ENCODE measurements at places on chromosomes 12 and 14.

DNA sequence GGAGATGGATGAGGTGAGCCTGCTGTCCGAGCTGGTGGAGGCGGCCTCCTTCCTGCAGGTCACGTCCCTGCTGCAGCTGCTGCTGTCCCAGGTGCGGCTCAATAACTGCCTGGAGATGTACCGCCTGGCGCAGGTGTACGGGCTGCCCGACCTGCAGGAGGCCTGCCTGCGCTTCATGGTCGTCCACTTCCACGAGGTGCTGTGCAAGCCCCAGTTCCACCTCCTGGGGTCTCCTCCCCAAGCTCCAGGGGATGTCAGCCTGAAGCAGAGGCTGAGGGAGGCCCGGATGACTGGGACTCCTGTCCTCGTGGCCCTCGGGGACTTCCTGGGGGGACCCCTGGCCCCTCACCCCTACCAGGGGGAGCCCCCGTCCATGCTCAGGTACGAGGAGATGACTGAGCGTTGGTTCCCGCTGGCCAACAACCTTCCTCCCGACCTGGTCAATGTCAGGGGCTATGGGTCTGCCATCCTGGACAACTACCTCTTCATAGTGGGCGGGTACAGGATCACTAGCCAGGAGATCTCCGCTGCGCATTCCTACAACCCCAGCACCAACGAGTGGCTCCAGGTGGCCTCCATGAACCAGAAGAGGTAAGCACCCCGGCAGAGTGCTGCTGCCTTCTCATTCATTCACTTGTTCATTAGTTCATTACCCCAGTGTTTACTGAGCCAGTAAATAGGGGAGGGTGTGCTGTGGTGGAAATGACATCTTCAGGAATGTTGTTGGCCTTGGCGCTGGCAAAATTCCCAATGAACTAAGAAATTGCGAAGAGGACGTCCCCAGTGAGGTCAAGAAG is 774 bp upstream of the MANSC4 start:
- DNase-seq = no peak

- DNase-seq = no peak
Observed at GRCh38 chr12:90233168-90234100, 524.8 kb upstream of the ATP2B1 start.

DNA sequence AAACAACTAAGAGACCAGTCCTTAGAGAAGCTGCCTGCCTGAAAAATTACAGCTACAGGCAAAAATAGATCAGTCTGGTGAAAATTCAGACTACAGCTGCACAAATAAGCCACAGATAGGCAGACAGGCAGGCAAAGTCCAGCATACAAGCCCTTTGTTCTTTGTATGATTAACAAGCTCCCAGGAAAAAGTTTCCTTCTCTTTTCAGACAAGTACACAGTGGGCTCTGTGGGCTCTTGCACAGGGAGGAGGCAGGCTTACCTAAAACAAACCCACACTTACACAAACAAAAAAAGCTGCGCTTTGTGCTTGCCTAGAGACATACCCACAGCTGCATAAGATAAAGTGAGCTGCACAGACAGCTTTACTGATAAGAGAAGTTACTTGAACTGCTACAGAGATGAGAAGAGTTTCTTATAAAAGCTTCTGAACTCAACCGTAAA is 7.7 kb downstream of the OR6C68 start:
- DNase-seq = no peak

DNA sequence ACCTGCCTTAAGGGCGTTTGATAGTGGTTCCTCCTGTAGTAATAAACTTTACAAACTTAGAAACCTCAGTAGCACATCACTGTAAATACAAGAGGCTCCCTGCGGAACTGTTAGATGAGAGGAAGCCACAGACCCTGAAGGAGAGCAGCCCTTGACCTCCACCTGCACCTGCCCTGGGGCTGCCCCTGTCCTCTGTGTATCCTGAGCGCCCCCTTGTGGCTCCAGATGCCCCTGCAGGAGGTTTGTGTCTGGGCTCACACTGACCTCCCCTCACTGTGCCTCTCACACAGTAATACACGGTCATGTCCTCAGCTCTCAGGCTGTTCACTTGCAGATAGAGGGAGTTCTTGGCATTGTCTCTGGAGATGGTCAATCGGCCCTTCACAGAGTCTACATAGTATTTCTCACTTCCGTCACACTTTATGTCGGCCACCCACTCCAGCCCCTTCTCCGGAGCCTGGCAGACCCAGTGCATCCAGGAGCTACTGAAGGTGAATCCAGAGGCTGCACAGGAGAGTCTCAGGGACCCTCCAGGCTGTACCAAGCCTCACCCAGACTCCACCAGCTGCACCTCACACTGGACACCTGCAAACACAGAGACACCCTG is 1059.8 kb downstream of the TMEM121 start:
- DNase-seq = no peak

GRCh38 chr12:131829791-131830334 is 1.7 kb downstream of the MMP17 start:
- no peak for DNase-seq

DNA sequence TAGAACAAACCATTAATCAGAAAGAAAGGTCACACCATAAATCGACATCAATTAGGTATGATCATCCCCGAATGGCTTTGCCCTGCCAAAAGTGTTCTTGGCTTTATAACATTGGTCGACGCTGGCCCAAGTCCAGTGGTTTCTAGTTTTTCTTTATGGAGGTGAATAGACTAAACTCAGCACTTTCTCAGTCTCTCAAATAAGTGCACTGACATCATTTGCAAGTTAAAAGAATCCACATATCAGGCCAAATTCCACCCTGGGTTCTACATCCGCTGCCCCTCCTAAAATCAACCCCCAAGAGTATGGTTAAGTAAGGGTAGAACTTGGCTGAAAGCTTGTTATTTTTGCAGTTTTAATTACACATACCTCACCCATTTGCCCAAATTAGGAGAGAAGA is 314.3 kb downstream of the C12orf75 start:
- DNase-seq = no peak

GRCh38 chr12:27606986-27607385 is 83.0 kb downstream of the PPFIBP1 start:
- DNase-seq = no peak

DNA sequence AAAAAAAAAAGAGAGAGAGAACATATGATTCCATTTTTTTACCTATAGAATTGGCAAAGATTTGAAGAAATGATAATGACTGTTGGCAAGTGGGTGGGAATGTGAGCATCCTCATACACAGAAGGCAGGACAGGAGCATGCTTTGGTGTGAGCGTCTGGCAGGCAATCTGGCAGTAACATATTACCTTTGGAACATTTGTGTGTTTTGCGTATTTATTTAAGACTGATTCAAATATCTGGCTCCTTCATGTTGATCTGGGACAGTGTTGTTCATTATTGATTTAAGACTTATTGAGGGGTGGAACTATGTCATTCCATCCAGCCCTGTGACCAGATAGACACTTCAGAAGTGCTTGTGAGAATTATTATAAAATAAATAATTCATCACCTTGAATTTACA is 53.1 kb downstream of the PPP1R36 start:
- DNase-seq = no peak

DNA sequence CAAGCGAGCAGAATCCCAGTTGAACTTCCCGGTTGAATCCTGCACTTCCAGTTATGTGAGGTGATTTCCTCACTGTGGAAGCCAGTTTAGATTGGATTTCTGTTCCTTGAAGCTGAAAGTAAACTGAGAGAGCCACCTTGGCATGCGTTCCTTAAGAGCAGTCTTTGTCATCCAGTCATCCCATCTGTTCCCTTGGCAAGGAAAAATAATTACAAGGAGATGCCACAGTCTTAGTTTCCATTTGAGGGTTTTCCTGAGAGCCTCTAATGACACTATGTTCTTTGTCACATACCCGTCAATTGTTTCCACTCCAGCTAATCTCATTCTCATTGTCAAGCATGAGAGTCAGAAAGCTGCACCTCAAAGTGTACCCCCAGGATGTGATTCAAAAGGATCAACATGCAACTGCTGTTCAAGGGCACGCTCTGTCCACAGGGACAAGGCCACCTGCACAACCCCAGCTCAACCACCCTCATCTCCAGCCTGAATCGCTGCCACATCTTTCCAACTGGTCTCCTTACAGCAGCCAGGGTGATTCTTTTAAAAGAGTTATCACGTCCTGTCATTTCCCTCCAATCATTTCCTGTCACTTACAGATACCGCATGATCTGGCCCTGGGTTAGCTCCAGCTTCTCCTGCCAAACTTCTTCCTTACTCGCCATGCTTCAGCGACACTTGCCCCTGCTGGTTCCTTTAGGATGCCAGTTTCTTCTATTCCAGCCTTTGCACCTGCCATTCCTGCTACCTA is 18.0 kb upstream of the TCP11L2 start:
- no peak for DNase-seq

DNA sequence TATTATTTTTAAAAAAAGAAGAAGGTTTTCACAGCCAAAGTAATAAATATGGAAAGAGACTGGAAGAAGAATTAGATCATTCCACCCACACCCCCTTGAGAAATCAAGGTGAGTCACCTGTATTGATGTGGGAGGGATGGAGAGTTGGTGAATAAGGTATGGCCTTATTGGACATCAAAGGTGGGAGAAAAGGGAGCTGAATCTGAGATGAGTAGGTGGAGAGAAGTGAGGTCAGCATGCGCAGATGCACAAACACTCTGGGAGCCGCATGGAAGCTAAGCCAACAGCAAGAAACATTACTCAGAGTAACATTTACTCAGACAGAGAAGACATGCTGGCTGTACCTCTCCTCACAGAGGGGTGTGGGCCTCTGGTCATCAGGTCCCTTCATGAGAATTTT is 113.1 kb upstream of the FOXG1 start:
- DNase-seq = no peak

DNA sequence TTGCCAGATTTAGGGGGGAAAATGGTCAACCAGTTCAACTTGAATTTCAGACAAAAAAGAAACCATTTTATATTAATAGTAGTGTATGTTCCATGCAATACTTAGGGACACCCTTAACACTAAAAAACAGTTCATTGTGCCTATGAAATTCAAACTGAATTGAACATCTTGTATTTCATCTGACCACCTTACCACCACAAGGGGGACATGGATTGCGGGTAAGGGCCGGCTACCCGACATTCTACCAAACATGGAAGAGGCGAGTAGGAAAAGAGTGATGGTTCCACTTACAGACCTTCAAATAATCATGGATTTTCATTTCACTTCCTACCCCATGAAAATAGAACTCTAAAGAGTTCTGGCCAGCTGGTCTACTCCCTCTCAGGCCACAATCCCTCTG is 10.3 kb upstream of the STK38L start:
- no peak for DNase-seq

DNA sequence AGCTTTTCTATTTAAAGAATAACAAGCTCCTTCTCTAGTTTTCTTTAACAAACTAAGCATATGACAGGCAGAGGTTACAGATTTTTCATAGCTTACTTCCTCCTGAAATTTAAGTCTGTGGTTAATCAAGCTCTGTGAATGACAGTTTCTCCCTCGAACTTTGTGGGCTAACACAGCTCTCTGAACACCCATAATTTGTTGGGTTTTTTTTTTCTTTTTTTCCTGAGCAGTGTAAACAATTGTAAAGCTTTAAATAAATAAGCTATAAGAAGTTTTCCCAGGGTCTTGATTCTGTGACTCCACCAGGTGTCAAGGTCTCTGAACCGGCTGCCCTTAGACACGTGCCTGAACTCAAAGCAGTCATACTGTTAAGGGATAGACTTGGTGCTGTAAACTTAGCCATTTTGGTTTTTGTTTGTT is 128.1 kb upstream of the AMIGO2 start:
- no peak for DNase-seq

DNA sequence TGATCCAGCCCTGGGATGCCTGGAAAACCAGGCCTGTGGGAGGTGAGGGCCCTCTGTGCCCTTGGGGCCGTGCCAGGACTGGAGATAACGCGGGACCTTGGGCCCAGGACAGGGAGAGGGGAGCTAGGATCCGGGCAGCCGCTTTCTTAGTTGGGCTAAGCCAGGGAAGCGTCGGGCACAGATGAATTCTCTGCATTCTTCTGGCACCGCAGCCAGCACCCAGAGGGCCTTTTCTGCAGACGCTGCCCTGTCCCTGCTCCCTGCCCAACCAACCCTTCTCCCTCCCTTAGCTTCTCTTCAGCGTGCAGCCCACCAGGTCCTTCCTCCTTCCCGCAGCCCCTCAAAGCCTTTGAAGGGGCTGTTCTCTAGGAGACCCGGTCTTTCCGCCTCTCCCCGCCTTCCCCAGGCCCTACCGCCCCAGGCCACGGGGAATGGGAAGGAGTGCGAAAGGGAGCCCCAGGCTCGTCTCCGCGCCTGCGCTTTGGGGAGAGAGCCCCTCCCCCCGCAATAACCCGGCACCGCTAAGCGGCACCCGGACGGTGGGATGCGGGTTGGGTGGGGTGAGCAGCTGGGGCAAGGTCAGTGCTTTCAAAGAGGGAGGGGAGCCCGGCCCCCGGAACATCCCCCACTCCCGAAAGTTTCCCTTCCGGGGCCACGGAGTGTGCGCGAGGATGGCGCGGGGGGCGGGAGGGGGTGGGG is 663 bp downstream of the NCKAP5L start:
- no peak for DNase-seq

- no peak for DNase-seq
Observed at GRCh38 chr12:29858270-29858786, 74.6 kb upstream of the TMTC1 start.

DNA sequence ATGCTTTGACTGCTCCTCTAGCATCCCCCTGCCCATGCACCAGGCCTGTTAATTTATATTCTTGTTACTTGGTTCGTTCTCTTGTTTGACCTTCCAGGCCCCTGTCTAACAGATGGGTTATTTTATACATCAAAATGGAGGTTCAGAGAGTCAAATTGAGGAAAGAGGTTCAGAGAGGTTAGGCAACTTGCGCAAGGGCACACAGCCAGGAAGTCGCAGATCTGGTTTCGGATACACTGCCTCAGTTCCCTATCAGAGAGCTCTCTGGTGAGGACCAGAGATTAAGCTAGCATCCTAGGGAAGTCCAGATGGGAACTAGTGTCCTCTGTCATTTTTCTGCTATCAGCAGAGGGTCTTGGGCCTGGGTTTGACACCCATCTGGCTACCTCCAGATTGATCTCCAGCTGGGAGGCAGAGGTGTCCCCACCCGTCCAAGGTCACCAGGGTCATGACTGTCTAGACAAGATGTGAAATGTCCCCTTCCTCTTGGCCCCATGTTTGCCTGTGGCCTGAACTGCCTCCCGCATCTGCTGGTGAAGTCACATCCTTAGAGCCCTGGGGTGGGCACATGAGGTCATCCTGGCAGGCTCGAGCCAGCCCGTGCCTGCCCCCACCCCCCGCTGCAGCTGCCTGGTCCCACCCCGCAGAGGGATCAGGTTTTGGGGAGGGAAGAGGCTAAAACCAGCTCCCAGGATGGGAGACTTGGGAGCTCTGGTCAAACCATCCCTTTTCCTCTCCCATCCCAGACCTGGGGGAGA is 84.3 kb upstream of the NCOR2 start:
- no peak for DNase-seq

DNA sequence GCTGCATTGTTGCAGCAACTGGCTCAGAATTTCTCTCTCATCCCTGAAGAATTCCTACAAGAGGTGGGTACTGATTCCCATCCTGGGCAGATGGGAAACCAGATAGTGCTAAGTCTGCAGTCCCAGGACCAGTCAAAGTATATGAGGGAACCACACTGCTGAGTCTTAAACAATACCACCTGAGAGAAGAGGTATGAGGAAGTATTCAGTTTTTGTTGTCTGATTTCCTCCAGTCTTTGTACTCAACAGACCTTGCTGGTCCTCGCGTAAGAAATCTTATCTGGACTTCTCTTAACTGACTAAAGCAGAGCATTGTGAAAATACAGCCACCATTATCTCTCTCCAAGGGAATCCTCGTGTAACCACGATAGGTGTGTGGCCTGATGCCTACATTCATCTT is 3.6 kb upstream of the EDDM3A start:
- DNase-seq = no peak

GRCh38 chr12:123914726-123915333 is 57.8 kb downstream of the CCDC92 start:
- DNase-seq = no peak

- no peak for DNase-seq
Observed at GRCh38 chr12:90390947-90391346, 564.0 kb downstream of the CCER1 start.

- DNase-seq = no peak
Observed at GRCh38 chr12:103268831-103269514, 226.8 kb downstream of the C12orf42 start.

Measured in smooth muscle cell of the brain vasculature (primary cell).